NCI-H524 (cell line): ENCODE measurements at places on chromosomes 1 and 21.

- no peak for DNase-seq
Observed at GRCh38 chr21:45388011-45388521, 16.9 kb upstream of the COL18A1 start.

GRCh38 chr1:110585481-110585880, 20.7 kb downstream of the KCNA2 start:
- DNase-seq = no peak

DNA sequence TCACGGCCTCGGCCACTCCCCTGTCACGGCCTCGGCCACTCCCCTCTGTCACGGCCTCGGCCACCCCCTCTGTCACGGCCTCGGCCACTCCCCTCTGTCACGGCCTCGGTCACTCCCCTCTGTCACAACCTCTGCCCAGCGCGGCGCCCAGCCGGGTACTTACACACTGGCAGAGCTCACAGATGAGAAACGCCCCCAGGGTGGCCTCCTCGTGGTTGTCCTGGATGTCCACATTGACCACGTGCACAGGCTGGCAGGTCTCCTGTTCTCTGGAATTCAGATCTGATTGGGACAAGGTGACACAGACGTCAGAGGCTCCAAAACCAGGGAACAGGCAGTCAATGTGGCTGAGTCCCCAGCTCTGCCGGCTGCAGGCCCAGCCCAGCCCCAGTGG, 3.3 kb upstream of the TMEM240 start:
- DNase-seq = no peak

DNA sequence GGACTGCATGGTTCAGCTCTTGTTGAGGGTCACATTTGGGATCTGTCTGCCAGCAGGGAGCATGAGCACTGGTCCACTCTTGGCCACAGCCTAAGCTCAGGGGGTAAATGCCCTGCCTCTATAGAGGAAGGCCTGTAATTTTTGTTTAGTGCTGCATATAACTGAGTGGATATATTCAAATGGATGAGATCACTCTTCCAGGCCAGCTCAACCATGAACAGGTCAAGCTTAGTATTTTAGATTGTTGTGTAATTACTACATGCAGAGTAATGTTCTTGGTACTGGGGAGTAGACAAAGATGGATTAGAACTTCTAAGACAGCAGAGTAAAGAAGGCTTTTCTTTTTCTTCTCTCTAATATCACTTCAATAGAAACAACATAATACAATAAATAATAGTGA, 376.9 kb downstream of the GPATCH2 start:
- no peak for DNase-seq

GRCh38 chr21:15552914-15553494, 176.8 kb upstream of the USP25 start:
- no peak for DNase-seq

GRCh38 chr1:186609183-186609582, 71.0 kb downstream of the PTGS2 start:
- DNase-seq = no peak

DNA sequence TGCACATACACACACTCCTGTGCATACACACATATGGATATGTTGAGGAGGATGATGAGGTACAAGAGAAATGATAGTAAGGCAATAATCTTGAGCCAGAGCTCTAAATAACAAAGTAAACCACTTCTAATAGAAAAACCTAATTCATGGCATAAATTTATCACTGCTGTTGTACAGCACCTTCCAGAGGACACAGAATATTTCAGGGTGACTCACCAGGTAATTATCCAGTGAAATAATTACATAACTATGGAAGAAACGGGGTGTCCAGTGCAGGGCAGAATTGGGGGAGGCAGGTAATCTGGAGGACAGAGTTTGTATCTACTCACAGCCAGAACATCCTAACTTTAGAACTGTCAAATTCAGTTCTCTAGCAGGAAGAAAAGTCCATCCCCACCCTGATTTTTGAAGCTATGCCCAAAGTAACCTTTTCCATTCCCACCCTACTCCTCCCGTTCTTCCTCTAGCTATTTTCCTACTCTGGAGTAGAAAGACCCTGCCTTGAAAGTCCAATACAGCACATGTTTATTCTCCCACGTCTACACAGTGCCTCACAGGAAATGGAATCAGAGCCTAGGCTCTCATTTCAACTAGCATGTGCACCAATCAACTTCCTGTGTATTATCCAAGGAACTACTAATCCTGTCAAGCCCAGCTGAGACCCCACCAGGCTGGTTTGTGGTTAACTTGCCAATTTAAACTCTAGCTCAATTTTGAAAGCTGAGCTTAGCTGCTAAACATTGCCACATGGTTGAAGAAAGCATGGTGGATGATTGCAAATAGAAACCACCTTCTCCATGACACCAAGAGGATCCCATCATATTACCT, 96.6 kb downstream of the PTPN14 start:
- peak; percentile 61 for DNase-seq

- DNase-seq = no peak
Observed at GRCh38 chr1:80666073-80666472, 1134.7 kb upstream of the ADGRL2 start.

DNA sequence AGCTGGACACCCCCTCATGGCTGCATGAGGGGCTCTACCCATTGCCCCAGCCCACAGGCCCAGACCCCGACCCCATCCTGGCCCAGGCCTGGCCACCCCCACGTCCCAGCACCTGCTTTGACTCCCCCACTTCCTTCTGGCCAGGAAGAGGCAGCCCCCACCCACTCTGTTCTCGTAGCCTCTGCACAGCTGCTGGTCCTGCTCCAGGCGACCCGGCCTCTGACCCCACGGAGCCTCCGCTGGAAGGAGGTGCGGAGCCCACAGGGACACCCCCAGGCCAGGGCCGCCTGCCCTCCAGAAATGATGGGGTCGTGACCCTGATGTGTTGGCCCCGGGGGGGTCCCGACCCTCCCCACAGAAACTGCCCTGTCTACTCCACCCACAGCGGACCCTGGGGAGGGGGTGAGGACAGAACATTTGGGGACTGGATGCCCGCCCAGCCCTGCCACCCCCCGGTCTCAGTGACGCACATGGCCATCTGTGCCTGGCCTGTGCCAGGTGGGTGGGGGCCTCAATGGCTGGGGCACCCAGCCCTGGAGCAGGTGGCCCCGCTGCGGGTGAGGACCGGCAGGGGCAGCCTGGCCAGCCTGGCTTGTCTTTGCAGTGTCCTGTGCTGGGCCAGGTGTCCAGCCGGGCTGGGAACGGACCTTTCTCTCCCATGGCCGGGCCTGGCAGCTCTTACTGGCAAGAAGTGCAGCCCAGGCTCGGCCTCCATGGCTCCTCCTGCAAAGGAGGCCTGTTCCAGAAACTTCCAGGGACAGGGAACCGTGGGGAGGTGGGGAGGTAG, 78.6 kb downstream of the MORN1 start:
- DNase-seq = peak; percentile 79

- no peak for DNase-seq
Observed at GRCh38 chr21:43339668-43340067, 87.3 kb downstream of the SIK1 start.

- DNase-seq = no peak
Observed at GRCh38 chr1:18560692-18561091, 70.0 kb upstream of the PAX7 start.

GRCh38 chr1:162954824-162955223, 93.8 kb upstream of the CCDC190 start:
- DNase-seq = no peak
